BE2C (cell line): ENCODE measurements at places on chromosomes 3 and 15.
A peak's percentile ranks its signal among the peaks of the same experiment; 100 is the strongest.

- DNase-seq: peak; percentile 46
These were observed 2.2 kb upstream of the BNIP2 start for GRCh38 chr15:59691194-59691805.

- DNase-seq: no peak
These were observed 1213.9 kb downstream of the OTOL1 start for GRCh38 chr3:162710332-162711112.

GRCh38 chr3:53074761-53075742 is 29.2 kb upstream of the SFMBT1 start:
- DNase-seq: no peak

GRCh38 chr3:15998911-15999310 is 175.6 kb upstream of the GALNT15 start:
- DNase-seq: no peak

GRCh38 chr15:29129221-29129620 is 140.4 kb downstream of the NSMCE3 start:
- DNase-seq: no peak

DNA sequence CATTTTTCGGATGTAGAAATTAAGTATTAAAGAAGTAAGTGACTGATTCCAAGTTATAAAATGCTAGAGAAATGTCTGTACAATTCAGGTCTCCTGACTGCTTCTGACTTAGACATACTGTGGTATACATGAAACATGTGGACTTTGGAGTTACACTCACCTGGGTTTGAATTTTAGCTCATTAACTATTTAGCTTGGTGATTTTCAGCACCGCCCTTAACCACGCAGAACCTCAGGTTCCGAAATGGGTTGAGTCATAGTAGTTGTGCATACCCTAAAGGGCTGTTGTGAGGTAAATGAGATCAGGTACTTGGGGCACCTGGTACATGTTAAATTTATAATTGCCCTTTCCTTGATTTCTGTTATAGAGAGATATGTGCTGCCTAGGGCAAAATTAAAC is 32.9 kb upstream of the UTS2B start:
- DNase-seq: no peak

DNA sequence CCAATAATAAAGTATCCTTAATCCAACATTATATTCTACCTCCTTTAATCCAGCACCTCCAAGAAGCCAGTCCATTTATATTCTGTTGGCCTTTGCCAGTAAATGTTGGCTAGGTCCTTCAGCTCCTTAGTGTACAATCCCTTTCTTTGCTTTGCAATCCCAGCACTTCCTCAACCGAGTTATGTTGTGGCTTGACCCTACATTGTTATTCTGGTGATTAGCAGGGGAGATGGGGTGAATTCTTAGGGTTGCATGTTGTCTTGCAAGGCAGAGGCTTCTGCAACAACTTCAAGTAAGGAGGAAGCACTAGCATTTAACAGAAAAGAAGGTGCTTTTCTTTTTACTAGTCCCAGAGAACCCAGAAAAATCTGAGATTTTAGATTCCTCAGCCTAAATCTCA is 127.2 kb downstream of the CD47 start:
- no peak for DNase-seq

GRCh38 chr3:53577506-53577905 is 83.1 kb downstream of the CACNA1D start:
- no peak for DNase-seq

GRCh38 chr15:78716651-78717050 is 75.6 kb upstream of the CHRNB4 start:
- DNase-seq: no peak

GRCh38 chr3:20772869-20773268 is 586.9 kb upstream of the SGO1 start:
- DNase-seq: no peak

GRCh38 chr3:42195879-42196330 is 70.1 kb downstream of the CCK start:
- no peak for DNase-seq

DNA sequence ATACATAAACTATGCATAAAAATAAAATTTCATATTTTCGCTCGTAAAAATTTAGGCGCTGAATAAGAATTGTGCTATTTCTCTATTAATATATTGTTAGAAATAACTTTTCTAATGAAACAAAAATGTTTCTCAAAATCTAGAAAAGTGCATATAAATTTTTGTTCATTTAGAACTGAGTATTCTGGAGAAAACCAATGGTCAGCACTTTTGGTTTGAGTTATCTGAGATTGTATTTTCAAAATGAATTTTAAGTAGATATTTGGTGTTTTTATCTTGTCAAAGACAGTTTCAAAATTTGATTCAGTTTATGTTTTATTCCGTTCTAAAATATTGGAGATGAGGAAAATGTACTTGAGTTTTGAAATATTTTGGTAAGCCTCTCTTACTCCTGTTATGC is 13.9 kb downstream of the MYNN start:
- no peak for DNase-seq

DNA sequence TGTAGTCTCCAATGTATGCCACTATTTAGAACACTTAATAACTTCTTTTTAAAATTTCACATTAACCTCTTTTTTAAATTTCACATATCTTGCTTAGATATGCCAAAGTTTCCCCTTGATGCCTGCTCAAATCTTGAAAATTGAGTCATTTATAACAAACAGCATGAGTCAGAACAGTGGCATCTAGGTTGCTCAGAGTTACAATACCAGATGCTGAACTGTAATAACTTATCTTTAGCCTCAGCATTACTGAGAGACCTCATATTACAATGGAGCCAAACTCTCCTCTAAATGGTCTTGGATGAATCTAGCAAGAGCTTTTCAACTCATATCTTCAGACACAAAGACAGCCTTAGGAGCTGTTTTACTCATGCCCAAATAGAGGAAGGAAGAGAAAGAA is 439.3 kb upstream of the ARPP21 start:
- DNase-seq: no peak

DNA sequence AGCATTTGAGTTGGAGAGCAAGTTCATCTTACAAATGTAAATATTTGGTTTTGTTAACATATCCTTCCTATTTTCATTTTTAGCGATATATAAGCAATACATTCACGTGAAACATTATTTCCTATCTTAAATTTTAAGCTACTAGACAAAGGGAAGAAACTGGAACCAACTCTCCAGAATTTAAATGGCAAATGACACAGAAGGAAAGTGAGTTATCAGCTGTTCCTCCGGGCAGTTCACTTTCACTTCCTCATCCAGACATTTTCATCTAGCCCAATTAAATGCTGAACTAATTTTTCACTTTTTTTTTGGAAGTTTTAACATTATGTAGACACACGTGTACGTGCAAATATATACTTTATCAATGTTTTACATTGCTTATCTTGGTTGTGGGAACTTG is 58.7 kb downstream of the MORC1 start:
- DNase-seq: no peak

- DNase-seq: no peak
These were observed 25.6 kb downstream of the MUC20 start for GRCh38 chr3:195746346-195746745.

GRCh38 chr3:110859336-110859735 is 212.3 kb upstream of the NECTIN3 start:
- DNase-seq: peak; percentile 11

GRCh38 chr3:70806021-70806420 is 493.6 kb upstream of the MDFIC2 start:
- DNase-seq: no peak

- no peak for DNase-seq
These were observed 445.1 kb upstream of the RBMS3 start for GRCh38 chr3:28835751-28836150.

- DNase-seq: no peak
These were observed 106.8 kb upstream of the SLC6A11 start for GRCh38 chr3:10709110-10709781.

DNA sequence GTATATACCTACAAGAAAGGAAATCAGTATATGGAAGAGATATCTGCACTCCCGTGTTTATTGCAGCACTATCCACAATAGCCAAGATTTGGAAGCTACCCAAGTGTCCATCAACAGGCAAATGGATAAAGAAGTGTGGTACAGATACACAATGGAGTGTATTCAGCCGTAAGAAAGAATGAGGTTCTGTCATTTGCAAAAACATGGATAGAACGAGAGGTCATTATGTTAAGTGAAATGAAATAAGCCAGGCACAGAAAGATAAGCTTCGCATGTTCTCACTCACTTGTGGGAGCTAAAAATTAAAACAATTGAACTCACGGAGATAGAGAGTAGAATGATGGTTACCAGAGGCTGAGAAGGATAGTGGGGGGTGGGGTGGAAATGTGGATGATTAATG is 53.1 kb downstream of the FAM81A start:
- no peak for DNase-seq

DNA sequence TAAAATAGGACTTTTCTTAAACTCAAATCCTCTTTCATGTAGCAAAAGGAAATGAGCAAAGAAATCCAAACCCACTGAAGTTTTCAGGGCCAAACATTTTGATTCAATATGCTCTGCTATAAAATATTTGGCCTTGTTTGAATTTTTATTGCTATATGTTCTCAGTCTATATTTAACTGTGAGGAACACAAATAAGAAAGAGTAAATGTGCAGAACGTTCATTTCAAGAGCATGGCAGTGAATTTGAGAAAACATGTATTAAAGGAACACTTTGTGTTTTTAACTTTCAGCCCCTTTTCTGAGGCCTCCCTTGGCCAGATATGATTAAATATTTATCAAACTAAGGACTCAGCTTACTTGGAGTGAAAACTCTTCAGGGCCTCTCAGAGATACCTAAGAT is 124.7 kb upstream of the CCNL1 start:
- DNase-seq: no peak

- no peak for DNase-seq
These were observed 10.1 kb downstream of the ARL14 start for GRCh38 chr3:160686955-160687535.

DNA sequence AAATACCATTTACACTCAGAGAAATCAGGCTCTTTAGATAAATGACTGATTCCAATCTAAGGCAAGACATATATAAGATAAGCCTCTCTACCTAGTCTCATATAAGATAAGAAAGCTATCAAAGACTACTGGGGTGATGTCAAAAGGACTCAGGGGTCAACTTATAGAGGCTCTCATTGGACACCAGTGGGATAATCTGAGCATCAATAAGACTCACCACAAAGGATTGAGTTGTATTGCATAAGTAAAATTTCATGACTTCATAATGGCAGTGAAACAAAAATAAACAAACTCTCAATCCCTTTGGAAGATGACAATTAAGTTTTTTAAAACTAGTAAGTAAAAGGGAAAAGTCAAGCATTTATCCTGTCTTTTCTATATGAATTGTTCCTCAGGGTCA is 317.8 kb downstream of the SHQ1 start:
- DNase-seq: no peak

DNA sequence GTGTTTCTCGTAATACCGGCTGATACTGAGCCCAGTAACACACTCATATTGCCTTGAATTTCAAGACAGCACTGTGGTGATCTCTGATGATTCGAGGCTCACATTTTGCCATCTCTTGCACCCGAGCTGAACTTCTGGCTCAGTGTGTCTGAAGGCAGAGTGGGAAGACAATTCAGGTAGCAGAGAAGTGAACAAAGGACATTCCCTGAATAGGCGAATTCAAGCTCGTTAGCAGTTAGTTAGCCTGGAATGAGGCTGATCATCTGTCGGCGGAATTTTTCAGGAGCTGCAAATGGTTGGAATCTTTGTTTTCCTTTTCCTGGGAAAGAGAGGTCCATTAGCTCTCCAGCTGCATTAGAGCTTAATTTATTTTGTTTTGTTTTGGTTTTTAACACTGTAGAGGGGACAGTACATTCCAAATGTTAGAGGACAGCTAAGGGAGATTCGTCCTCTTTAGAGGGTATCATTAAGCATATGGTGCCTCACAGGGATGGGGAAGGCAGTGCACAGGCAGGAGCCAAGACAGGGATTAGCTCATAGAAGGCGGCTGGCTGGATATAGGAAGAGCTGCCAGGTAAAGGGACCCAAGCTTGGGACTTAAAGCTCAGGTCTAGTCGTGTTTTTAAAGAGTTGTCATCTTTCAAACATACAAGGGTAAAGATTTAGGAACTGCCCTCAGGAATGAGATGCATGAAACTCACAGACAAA is 119.7 kb upstream of the DLG1 start:
- no peak for DNase-seq

GRCh38 chr15:98567951-98568350 is 80.4 kb upstream of the IGF1R start:
- DNase-seq: peak; percentile 30

DNA sequence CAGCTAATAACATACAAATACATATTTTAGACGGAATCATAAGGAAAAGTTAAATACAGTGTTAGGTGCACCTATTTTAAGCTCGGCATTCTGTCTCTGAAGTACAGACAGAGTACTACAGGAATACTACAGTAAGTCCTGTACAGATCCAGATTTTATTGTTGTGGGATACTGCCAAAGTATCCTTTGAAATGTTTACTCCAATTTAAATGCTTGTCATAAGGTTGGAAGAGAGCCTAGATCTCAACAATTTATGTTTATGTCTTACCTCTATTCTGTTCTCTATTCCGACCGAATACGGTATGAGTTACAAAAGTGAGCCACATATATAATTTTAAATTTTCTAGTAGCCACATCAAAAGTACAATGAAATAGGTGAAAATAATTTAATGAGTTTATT is 25.3 kb downstream of the PLD1 start:
- DNase-seq: no peak

GRCh38 chr3:108511055-108511454 is 659 bp upstream of the MYH15 start:
- DNase-seq: no peak

DNA sequence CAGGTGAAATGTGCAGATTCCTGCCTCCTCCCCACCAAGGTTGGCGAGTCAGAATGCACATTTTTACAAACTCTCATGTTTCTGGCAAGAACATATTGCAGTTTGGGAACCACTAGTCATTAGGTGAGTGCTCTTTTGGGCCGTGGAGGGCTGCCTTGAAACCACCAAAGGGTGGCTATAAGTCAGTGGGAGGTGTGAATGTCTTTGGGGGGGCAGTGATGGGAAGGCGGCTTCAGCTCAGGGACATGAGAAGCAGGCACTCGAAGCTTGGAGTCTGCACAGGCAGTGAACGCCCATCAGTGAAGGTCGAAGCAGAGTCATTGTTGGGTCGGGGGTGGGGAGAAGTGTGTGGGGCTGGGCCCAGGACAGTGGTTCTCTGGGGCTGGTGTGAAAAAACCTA is 1.1 kb downstream of the NOX5 start:
- DNase-seq: no peak

DNA sequence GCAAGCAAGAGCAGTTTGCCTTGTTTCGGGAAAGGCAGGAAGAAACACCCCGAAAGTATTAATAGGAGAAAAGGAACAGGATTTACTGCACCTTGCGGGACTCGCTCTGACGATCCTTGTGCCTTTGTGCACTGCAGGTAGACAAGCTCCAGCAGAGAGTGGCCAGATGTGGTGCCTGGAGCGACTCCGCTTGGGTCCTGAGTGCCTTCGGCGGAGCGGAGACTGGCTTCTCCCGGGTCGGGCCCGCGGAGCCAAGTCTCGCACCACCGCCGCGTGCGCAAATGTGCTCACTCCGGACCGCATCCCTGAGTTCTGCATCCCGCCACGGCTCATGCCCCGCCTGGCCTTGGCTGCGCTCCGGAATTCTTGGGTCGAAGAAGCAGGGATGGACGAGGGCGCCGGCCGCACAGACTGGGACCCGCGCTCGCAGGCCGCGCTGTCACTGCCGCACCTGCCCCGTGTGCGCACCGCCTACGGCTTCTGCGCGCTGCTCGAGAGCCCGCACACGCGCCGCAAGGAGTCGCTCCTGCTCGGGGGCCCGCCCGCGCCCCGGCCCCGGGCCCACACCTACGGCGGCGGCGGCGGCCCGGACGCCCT is 769 bp downstream of the C2CD4A start:
- DNase-seq: peak; percentile 40
